Activated T-helper 1 cell treated with anti-CD3 and anti-CD28 coated beads, Interleukin-2, amount 50 U/mL, for 16 hours (primary cell): ENCODE measurements at places on chromosomes 4 and X.

- no peak for DNase-seq
These were observed 194.3 kb upstream of the TENM3 start for GRCh38 chr4:182048871-182049270.

DNA sequence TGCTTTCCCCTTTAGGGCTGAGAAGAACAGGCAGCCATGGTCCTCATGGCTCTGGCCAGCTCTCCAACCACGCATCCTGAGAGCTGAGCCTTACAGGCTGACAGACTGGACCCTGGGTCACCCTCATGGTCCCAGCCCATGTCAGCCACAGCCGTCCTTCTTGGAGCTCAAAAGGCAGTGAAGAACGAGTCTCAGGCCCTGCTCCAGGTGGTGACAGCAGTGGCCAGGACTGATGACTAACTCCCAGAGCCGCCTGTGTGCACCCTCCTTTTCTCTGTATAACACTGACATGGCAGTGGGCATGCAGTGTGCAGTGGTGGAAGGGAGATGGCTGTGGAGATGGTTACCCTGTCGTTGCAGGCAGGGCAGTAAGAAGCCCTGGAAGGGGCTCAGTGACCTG, 10.3 kb upstream of the DUSP9 start:
- no peak for DNase-seq

- no peak for DNase-seq
These were observed 53.1 kb upstream of the SPRY1 start for GRCh38 chr4:123343400-123344041.

DNA sequence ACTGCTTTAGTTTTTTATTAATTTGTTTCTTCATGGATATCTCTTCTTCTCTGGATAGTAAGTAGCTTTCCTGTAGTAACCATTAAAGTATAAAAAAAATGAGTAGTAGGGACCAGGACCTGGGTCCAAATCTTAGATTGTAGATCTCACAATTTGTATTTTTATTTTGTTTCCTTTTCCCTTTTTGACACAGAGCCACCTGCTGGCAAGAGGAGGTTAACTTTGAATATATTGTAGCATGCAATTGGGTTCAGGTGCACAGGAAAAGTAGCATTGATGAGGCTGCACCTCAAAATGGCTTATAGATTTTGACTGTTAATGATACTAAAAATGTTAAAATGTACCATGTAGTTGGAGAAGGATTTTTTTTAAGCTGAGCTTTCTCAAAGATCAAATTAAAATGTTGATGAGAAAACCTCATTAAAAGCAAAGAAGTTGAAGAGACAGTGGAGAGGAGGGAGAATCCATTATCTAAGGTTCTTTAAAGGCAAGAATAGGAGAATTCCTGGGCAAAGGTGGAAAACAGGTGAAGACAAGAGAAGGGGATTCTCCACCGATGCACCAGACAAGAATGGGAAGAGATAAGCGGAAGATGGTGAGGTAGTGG, 48.3 kb upstream of the HPGDS start:
- no peak for DNase-seq

DNA sequence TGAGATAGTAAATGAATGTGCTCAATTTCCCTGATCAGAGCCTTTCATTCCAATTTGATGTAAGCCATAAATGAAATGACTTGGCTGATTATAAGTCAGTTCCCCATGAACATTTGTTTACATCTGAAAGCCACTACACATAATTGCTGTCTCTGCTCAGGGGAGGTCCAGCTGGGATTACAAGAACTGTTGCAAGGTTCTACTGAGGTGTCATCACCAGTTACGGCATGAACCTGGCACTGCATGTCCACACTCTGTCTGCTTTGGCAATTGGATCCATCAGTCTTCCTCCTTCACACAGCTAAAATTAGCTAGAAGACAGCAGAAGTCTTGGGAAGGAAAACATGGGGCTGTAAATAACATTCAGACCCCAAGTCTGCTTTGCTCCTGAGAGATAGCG, 12.8 kb upstream of the MBNL3 start:
- no peak for DNase-seq

DNA sequence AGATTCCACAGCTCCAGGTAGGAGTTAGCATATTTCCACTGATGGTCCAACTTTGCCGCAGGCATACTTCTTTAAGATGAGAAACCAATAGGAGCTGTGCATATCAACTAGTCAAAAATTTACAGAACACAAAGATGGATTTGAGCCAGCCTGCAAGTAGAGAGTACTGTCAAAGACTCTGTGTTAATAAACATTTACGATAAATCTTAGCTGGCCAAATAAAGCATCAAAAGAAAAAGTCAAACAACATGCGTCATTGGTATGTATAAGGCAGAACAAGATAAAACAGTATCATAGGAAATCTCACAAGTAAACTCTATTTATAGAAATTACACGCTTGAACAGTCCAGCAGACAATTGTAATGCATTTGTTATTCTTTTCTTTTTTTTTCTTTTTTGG, 907.4 kb upstream of the AGA start:
- no peak for DNase-seq

GRCh38 chr4:85879518-85879917, 404.6 kb downstream of the ARHGAP24 start:
- no peak for DNase-seq

DNA sequence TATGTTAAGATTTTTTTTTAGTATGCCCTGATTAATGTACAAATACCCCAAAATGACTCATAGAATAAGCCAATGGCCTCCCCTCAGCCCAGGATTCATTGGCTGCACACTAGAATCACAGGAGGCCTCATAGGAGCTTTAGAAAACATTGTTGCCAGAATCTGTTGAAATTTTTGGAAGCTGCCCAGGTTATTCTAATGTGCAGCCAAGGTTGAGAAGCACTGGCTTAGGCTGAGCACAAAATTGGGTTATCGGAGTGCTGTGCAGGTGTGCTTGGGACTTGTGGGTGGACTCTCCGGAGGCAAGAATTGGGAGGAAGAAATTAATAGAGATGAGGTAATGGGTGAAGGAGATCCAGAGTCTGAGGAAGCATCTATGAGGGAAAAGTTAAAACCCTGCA, 41.3 kb upstream of the VCX start:
- no peak for DNase-seq

- no peak for DNase-seq
These were observed 28.5 kb upstream of the WNK3 start for GRCh38 chrX:54386314-54386713.

GRCh38 chrX:65642914-65643491, 24.5 kb upstream of the MSN start:
- no peak for DNase-seq
